RPMI8226 (cell line): ENCODE measurements at places on chromosomes 4 and X.

DNA sequence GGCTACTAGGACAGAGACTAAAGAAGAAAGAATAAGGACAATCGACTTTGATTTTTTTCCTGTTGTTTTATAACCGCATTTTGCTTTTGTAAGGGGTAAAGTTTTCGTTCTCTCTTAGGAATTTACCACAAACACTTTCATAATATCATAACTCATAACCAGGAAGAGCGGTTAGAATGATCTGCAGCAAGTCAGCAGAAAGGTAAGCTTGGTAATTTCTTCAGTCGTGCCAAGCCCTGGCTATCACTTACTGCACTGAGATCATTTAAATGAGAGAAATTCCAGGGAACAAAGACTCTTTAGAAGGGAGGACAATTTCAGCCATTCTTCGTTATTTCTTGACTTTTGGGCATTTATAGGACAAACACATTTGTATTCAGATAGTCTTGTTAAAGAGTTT, 258.1 kb downstream of the UNC5C start:
- peak; percentile 4 for DNase-seq

DNA sequence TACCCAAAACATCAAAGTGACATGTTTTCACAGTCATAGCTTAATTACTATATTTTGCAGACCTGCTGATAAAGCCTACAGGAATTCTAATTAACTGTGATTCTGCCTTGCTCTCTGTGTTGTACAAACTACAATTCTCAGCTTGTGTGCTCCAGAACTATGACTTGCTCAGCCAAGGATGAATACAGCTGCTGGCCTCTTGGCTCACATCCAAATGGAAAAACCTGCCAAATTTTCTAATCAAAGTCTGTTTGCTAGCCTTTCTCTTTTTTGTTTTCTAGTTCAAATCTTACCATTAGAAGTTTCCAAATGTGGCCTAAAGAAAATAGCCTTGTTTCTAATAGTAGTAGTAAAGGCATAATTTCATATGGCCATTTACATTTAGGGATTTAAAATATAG, 1176.8 kb downstream of the FAM133A start:
- peak; percentile 25 for DNase-seq

DNA sequence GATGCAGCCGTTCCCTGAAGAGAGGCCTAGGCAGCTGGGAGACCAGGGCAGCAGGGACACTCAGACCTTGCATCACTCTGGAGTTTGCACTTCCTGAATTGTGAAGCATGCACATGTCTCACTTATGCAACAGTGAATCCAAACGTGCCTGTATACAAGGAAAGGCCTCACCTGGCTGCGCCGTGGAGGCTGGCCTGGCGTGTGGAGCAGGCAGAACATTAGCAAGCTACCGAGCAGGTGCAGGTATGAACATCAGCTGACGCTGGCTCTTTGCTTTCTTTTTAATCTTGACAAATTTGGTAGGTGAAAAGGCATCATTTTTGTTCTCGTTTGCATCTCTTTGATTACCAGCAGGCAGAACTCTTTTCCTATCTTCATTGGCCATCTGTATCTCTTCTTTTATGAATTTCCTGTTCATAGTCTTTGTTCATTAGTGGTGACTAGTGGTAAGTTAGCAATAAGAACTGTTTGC, 37.1 kb upstream of the IRAK1 start:
- DNase-seq: no peak

- DNase-seq: no peak
Observed at GRCh38 chrX:37817176-37817575, 30.2 kb downstream of the DYNLT3 start.

DNA sequence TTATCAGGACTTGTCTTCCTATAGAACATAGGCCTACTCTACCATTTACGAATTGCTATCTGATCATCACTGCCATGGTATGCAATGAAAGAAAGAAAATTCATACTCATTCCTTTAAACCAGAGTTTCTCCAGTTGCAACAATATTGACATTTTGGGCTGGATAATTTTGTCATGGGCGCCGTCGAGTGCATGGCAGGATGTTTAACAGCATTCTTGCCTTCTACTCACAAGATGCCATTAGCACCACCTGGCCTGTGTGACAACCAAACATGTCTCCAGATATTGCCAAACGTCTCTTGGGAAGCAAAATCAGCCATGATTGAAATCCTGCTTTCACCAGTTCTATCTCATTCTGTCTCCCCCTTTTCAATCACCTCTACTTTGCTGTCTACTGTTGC, 63.6 kb upstream of the ARHGAP24 start:
- DNase-seq: no peak

DNA sequence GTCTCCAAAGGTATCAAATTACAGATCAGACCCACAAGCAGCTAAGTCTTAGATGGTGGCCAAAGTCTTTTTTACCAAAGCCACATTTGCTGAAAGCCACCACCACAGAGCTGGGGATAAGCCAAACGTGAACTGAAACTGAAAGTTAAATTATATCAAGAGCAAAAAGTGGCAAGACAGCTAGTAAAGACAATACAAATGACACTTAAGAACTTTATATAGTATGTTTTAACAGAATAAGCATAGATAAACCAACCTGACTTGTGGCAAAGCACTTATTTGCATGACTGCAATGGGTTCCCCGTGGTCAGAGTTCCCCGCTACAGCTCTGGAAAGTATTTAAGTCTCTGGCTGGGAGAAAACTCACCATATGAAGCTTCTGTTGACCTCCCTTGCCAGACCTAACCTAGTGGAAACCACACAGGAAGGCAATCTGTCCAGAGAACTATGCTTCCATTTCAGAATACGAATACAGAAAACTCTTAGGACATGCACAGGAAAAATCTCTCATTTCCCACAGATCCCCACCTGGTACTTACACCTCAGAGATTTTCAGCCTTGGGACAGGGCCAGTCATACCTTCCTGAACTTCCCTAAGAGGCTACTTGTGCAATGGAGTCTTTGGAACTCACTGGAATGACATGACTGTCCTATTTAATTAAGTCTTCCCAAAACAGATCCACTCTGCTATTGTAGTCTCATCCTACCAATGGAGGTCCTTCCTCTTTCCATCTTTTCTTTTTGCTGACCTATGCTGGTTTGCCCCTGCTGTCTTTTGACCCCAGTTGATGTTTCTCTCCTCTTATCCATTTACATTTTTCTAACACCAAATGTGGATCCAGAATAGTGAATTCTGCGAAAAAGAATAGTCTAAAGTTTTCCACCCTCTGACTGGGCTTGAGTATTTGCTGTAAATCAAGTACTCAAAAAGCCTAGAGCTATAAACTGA, 225.1 kb downstream of the NR3C2 start:
- DNase-seq: peak; percentile 51

- no peak for DNase-seq
Observed at GRCh38 chrX:115089419-115089818, 72.0 kb upstream of the IL13RA2 start.

- DNase-seq: no peak
Observed at GRCh38 chr4:128284317-128284716, 3.3 kb downstream of the PGRMC2 start.

GRCh38 chr4:150305995-150306394, 227.8 kb downstream of the DCLK2 start:
- no peak for DNase-seq

DNA sequence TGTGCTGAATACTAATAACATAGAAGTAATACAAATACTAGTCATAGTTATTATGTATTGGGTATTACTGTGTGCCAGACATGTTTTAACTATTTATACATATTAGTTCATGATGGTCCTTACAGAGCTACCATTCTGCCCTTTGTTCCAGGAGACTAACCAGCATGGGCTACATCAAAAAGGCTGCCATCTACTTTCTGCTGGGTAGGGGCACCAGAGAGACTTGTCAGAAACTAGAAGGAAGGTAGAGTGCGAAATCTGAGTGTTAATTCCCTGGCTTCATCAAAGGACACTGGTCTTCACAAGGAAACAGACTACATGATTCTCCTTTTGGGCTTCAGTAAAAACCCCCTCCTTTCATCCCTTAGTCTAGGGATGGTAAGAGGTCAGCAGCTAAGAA, 347.8 kb downstream of the GBA3 start:
- no peak for DNase-seq

DNA sequence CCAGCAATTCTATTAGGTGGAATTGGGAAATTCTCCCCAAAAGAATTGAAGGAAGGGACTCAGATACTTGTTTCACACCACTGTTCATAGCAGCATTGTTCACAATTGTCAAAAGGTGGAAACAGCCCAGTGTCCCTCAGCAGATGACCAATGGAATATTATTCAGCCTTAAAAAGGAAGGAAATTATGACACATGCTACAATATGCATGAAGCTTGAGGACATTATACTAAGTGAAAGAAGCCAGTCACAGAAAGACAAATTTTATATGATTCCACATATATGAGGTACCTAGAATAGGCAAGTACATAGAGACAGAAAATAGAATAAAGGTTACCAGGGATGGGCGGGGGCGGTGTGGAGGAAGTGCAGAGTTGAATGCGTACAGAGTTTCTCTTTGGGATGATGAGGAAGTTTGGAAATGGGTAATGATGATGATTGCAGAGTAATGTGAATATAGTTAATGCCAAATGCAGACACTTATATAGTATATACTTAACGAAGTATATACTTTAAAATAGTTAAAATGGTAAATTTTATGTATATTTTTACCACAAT, 29.6 kb downstream of the DOCK11 start:
- no peak for DNase-seq

DNA sequence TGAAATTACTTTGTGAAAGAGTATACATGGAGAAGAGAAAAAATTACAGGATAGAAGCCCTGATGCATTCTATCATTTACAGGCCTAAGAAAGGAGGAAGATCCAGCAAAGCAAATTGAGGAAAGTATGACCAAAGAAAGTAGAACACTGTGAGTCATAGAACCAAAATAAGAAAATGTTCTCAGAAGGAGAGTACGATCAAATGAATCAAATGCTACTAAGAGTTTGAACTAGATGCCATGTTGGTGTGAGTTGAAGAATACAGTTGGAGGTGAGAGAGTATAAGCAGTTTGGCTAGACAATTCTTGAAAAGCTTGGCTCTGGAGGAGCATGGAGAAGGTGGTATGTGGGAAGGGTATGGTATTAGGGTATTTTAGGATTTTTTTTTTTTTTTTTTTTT, 161.8 kb downstream of the RPA4 start:
- DNase-seq: no peak

- DNase-seq: no peak
Observed at GRCh38 chr4:52408471-52408870, 250.6 kb downstream of the USP46 start.
